ENCODE measurements at places on chromosomes 5 and 9.

- no peak for DNase-seq
Observed at GRCh38 chr9:106868087-106868486, 5.1 kb downstream of the ZNF462 start.

DNA sequence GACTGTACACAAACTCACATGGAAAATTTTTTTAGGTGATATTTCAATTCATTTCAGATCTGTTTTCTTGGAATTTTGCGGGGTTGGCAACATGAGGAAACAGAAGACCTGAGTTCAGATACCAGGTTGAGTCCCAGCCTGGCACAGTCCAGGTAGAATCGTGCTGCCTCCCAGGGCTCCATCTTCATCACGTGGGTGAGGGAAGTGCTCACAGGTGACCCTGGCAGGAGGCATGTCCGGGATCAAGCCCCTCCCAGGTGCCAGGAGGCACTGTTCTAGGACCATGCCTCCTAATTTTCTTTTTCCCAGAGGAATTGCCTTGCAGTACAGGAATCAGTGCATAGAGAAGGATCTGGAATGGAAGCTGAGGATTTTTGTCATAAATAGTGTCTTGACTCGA, 318.3 kb upstream of the IRX4 start:
- DNase-seq, result no peak

DNA sequence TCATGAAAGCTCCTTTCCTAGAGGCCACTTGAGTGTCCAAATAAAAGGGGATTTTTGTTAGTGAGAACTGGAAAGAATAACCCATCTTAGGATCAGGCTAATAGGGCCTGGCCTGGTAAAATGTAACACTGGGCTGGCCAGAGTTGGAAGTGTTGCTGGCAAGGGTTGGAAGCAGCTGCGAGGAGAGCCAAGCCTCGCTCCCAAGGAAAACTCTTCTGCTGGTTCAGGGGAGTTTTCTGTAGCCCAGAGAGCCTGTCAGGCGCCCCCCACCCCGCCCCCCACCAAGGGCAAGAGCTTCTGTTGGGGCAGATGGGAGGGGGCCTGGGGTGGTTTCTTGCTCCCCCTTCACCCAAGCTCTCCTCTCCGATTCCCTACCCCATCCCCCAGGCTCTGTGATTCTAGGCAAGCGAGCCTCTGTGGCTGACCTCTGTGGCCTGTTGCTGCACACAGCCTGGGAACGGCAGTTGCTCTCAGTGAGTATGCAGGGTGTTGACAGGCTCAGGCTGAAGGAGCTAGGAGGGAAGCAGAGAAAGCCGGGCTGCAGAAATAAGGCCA, 547.8 kb downstream of the CCDC171 start:
- no peak for DNase-seq

- no peak for DNase-seq
Observed at GRCh38 chr9:137095664-137096517, 9.1 kb downstream of the MAN1B1 start.

DNA sequence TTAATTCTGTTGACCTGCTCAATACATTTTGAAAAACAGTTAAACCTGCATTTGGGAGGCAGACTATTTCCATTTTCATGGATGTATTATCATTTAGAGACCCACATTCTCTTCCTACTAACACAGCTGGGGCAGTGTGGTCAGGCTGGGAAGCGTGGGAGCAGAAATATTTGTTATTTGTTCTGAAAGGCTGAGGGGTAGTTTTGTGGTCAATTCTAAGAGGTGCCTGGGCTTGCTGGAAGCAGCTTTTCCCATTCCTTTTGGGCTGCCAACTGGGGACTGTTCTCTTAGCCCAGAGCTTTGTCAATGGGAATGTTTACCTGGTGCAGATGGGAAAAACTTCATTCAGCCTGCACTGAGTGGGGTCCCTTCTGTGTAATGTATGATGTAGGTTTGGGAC, 171.4 kb upstream of the DAP start:
- no peak for DNase-seq

GRCh38 chr9:17928228-17928627, 349.4 kb downstream of the SH3GL2 start:
- no peak for DNase-seq

GRCh38 chr5:113520429-113520828, 6.9 kb downstream of the YTHDC2 start:
- no peak for DNase-seq

GRCh38 chr5:149993471-149993870, 7.0 kb downstream of the TIGD6 start:
- DNase-seq, result no peak

All from AG04449 (cell line).